ENCODE measurements at places on chromosomes 1 and 21.

DNA sequence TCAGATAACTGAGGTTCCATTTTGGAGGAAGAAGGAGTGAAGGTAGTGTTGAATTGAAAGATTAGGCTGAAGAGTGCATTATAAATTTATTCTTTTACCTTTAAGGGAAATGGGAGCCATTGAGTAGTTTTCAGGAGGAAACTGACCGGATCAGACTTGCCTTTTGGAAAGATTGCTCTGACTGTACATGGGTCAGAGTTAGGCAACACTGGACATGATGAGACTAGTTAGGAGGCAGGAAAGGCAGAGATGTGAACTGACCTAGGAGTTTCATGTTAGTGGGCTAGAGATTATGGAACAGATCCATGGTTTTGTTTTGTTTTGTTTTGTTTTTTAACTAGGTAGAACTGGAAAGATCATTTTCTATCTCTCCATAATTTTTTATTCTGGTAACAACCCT lies 78.2 kb downstream of the SNX7 start:
- no peak for DNase-seq

- DNase-seq = no peak
Observed at GRCh38 chr1:248348475-248348874, at the start of gene OR14C36. OR14C36 (plus strand) TSS chr1:248348775; CDS start chr1:248348775, 0 bp downstream.

DNA sequence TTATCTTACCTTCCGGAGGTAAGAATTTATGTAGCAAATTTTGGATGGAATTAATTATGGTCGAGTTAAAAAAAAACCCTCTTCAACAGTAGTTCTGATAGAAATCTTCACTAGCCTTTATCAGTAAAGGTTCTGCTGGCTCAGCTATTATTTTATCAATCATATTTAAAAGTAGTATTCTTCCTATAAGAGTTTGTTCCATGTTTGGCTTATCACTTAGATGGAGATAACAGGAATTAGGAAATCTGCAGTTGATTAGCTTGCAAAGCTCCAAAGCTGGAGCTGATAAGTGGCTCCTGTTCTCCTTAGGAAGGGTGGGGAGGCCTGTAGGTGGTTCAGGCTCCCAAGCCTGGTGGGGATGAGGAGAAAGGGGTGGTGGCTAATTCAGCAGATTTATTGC lies 31.5 kb upstream of the DUSP10 start:
- DNase-seq = no peak

- no peak for DNase-seq
Observed at GRCh38 chr1:82441402-82441801, 640.7 kb downstream of the ADGRL2 start.

GRCh38 chr1:2446394-2446793 lies 29.7 kb upstream of the PLCH2 start:
- no peak for DNase-seq

GRCh38 chr1:119866451-119866850 lies 29.9 kb downstream of the ADAM30 start:
- DNase-seq = no peak

- peak; percentile 74 for DNase-seq
Observed at GRCh38 chr21:21921410-21922232, 923.4 kb downstream of the NCAM2 start.

All from LNCaP clone FGC (cell line).